NCI-H524 treated with DMSO at 0.1 percent for 48 hours (cell line): ENCODE measurements at places on chromosomes 2 and 18.
A peak's percentile ranks its signal among the peaks of the same experiment; 100 is the strongest.

- DNase-seq: no peak
These were observed 761 bp upstream of the IDH1 start for GRCh38 chr2:208255557-208256106.

GRCh38 chr2:211181626-211182025 is 625.2 kb downstream of the CPS1 start:
- no peak for DNase-seq

- DNase-seq: no peak
These were observed 425.7 kb downstream of the LRATD1 start for GRCh38 chr2:15058015-15058720.

- DNase-seq: no peak
These were observed 143.4 kb downstream of the EML6 start for GRCh38 chr2:54866868-54867267.

DNA sequence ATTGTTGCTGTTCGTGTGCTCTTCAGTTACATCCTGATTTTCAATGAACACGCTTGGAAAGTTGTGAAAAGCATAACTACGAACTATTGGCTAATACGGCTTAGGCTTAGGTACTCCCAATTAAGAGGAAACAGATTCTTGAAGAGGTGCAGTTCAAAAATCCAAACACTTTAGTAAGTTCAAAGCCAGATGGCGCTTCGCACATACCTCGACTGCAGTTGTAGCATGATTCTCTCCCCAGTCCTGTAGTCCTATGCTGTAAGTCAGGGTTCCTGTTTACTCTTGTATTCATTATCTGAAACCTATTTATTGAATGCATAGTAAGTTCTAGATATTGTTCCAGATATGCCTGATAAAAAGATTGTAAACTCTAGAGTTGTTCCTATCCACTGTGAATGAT is 165.2 kb downstream of the TRIB2 start:
- peak; percentile 73 for DNase-seq

DNA sequence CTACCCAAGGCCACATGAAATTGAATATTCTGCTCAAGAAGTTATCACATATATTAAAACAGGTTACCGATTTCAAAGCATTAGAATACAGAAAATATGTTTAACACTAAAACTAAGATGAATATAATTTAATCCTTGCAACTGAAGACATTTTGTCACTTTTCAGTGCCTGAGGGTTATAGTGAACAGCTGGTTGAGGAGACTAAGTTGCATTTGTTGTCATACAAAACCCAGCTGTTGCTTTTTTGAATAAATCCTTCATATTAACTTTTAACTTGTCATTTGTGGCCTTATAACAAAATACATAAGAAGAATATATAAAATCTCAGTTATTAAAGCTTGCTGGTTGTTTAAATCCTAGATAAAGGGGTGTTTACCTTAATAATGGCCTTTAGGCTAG is 37.5 kb downstream of the RBKS start:
- DNase-seq: no peak

DNA sequence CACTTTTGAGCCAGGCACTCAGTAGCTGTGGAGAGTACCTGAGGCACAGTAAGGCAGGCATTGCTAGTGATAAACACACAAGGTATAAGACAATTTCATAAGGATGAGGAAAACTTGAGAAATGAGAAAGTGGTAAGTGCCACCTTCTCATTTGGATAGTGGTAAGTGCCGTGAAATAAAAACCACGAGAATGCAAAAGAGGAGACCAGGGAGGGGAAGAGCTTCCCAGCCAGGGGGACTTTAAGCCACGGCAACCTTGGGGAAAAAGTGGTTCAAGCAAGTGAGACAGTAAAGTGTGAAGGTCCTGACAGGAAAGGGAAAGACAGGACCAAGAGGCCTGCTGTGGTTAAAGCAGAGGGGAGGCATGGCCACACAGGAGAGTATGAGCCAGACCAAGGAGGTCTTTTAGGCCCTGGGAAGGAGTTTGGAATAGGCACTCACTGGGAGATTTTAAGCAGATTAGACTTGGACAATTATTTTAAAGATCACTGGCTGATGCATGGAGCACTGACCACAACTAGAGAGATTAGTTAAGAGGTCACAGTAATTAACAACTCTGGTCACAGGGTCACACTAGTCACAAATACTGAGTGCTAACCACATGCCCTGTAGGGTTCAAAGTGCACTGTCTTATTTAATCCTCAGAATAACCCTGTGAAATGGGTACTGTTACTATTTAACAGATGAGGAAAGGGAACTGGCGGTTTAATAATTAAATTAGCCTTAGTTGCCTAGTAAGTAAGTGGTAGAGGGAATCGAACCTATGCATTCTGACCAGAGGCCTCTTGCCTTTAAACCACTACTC is 50.1 kb downstream of the THOC1 start:
- DNase-seq: no peak
